Substantia nigra (tissue), 51 donors: ENCODE measurements at places on chromosomes 1 and 21.

- DNase-seq, result no peak
Observed at GRCh38 chr1:226572325-226572726, 23.8 kb downstream of the STUM start.

DNA sequence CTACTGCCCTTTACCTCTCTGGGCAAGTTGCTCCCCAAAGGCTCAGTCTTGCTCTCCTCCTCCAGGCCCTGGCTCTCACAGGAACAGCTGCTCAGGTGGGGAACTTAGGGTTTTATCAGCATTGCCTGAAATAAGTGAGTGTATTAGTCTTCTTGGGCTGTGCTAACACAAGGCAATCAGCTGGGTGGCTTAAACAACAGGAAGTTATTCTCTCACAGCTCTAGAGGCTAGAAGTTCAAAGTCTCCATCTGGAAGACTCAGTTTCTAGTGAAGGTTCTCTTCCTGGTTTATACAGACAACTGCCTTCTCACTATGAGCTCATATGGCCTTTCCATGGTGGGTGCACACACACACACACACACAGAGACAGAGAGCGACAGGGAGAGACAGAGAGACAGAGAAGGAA is 2.8 kb upstream of the CD1C start:
- DNase-seq, result no peak

DNA sequence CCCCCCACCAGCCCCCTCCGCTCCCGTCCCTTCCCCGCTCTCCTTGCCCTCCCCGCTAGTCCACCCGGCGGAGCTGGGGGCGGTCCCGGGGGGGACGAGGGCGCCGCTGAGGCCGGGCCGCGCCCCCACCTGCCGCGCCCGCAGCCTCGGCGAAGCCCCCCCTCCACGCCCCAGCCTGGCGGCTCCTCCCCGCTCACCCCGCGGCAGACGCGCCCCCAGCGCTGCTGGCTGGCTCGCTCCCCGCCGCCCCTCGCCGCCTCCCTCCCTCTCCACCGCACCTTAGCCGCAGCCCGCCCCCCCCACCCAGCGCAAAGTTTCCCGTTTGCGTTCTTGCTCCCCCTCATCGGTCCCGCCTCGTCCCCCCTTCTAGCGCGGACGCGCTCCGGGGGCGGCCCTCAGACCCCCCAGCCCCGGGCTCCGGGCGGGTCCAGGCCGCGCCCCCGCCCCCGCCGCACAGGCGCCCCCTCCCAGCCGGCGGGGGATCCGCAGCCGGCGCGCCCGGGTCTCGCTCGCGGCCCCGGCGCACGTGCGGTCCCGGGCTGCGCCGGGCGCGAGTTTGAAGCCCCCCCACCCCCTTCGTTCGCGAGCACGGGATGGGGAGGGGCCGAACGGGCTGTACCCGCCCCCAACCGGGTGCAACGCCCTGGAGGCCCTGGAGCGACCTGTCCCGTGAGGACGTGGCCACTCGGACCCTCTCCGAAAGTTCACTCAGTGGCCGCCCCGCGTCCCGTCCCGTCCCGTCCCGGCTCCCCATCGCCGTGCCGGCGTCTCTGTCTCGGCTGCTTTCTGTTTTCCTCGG is 623 bp downstream of the PTPRF start:
- DNase-seq, result no peak

DNA sequence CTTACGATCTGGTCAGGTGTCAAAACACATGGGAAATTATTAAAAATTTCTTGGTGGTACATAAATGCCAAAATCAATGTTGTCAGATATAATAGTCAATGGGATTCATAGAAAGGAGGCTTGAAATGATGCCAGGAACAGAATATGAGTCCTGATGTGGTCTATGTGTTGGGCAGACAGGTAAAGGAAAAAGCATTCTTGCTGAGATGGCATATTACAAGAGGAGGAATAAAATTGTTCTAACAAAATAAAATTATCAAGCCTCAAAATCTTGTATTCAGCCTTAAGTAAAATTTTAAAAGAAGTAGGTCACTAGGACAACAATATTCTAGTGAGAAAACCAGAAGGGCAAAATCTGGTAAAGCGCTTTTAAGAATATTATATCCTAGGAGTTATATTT is 30.9 kb upstream of the EDEM3 start:
- DNase-seq, result no peak

- no peak for DNase-seq
Observed at GRCh38 chr1:86370601-86371022, 25.5 kb downstream of the ODF2L start.

GRCh38 chr21:23021481-23021880 is 2023.3 kb downstream of the NCAM2 start:
- DNase-seq, result no peak

DNA sequence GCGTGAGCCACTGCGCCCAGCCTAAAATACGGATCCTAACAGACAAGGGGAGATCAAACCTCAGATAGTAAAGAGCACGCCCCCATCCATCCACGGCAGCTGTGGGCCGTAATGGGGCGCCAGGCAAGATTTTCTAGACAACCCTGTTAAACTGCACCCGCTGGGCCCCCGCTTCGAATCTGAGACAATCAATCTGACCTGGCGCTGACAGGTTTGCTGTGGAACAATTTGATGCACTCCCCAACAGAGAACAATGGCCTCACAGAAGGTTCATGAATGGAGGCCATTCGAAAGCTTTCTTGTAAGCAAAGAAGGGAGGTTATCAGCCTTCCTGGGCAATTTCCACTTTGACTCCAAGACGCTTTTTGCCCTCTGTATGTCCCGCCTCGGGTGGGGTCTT is 30.5 kb downstream of the CLSTN1 start:
- no peak for DNase-seq

GRCh38 chr21:38853421-38853919 is 47.7 kb downstream of the ETS2 start:
- DNase-seq, result no peak

DNA sequence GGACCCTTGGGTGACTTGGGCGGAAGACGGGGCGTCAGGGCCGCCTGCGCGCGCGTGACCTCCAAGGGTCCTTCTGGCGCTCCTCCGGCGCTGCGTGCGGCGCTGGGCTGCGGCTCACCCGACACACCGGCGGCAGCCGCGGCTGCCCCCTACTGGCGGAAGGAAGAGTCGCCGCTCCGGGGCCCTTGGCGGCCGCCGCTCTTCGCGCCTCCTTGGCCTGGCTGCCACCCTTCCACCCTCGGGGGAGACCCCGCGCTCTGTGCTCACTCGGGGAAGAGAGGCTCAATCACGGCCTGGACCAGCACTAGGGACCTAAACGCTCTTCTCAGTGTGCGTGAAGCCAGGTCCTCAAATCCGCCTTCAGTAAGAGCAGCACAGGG is 89.7 kb downstream of the DMRTA2 start:
- DNase-seq, result no peak

GRCh38 chr1:183912265-183912886 is 107.5 kb downstream of the RGL1 start:
- DNase-seq, result no peak

- DNase-seq, result no peak
Observed at GRCh38 chr1:248840946-248841345, 2.9 kb downstream of the ZNF672 start.

GRCh38 chr1:239939602-239940001 is 152.1 kb upstream of the FMN2 start:
- DNase-seq, result no peak

DNA sequence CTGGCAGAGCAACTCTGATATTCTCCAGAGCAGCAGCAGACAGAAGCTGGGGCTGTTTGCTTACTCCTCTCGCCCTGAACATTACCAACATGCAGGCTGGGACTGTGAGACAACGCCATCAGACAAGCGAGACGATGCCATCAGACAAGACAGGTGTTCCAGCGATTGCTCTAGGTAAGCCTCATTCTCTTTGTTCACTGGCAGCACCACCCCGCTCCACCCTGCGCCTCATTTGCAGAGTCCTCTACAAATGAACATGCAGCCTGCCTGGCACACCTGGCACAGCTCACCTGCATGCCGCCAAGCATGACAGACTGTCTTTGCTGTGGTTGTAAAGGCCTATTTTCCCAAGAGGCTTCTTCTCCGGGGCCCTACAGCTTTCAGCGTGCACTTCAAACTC is 346.2 kb downstream of the SMYD3 start:
- DNase-seq, result no peak

GRCh38 chr1:17485281-17485680 is 45.8 kb upstream of the RCC2 start:
- no peak for DNase-seq

- DNase-seq, result no peak
Observed at GRCh38 chr1:154760469-154760933, 109.6 kb downstream of the KCNN3 start.

DNA sequence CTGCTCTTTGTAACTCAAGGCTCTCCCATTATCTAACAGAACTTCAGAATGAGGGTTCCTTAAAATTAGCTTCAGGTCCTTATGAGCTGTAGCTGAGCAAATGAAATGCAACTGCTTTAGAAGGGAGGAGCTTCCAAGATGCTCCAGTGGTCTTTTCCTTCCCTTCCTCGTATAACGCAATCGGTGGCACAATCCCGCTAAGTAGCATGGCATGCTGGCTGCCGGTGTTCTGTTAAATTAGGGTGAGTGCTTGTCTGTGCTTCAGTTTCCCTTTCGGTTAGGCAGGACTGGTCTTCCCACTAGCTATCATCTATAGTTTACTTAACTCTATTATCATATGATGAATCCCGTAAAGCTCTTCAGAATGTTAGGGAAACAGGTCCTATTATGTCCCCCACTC is 917 bp downstream of the KIAA0040 start:
- DNase-seq, result no peak

- DNase-seq, result no peak
Observed at GRCh38 chr21:44988607-44989536, 49.0 kb downstream of the SLX9 start.

GRCh38 chr1:75394386-75395139 is 216.4 kb downstream of the SLC44A5 start:
- DNase-seq, result no peak

DNA sequence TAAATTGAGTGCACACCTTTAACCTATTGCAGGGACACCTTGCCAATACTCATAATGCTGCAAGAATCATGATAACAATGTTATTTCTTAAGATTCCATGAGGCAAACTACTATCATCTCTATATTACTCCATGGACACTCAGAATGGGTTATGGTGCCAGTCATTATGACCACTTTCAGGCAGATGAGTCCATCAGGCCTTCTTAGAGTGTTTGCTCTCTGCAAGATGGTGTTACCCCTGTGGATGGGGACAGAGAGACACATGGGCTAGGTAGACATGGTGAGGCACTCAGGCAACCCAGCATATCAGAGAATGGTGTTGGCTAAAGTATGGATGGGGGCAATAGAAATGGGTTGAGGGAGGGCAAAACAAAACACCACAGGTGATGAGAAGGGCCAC is 59.7 kb downstream of the XCL2 start:
- DNase-seq, result no peak

DNA sequence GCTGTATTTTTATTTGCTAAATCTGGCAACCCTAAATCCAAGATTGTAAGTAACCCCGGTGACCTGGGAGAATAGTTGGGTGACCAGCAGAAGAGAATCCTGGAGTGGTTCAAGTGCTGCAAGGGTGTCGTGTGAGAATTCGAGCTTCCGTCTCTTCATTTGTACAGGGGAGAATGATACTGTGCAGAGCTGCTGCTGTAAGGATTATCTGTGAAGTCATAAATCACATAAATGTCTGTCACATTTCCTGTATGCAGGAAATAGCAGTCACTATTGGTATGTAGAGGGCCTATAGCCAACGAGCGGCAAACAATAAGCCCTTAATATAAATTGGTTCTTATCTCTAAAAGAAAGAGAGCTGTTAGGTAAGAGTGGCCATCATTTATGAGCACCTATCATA is 90.7 kb downstream of the ATP1A1 start:
- no peak for DNase-seq

GRCh38 chr1:204259196-204259595 is 45.4 kb upstream of the GOLT1A start:
- DNase-seq, result no peak

DNA sequence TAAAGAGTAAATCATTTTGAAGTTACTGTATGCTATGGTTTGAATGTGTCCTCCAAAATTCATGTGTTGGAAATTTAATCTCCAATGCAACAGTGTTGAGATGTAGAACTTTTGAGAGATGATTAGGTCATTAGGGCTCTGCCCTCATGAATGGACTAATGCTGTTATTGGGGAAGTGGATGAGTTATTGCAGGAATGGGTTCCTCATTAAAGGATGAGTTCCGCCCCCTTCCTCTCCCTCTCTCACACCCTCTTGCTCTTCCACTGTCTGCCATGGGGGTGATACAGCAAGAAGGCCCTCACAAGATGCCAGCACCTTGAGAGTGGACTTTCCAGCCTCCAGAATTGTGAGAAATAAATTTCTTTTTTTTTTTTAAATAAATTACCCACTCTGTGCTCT is 97.6 kb downstream of the ATP1A1 start:
- no peak for DNase-seq

GRCh38 chr1:58648842-58649241 is 51.0 kb downstream of the MYSM1 start:
- DNase-seq, result no peak

DNA sequence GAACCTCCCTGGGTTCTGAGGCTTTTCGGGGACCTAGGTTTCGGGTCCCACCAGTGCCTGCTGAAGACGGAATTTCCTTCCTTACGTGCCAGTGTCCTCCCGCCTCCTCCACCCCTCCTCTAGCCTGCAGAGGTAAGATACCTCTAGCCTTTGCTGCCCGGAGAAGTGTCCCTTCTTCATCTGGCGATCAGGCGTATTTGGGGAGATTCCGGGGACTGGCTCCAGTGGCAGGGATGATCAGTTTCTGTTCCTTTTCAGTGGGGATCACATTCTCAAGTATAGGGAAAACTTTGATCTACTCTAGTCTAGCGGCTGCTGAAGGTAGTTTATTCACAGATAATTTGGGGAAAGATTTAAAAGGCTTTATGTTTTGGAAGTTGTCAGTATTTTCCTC is 674 bp downstream of the CEP350 start:
- no peak for DNase-seq

DNA sequence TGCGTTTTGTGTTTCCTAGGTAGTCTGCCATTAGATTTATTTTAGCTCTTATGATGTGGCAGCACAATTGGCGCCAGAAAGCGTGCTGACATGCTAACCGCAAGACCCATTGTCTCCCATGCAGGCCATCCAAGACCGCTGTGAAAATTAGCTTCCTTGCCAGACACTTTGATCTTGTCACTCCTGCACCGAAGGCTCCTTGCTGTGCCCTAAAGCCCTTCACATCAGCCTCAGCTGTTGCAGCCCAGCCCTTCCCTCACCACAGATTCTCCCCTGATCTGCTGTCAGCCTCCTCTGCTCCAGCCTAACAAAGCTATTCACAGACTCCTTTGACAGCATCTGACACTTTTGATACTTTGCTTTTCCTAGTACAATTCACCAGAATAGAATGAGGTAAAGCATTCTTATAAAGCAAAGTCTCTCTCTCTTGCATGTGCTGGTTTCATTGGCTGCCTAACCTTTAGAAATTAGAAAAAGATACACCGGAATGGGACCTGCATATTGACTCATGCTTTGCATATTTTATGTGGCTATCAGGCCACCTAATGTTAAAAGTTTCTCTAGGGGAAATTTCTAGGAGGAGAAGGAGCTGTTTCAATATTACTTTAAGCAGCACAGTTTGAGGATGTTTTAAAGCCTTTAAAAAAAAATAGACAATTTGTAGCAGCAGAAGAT is 280.3 kb upstream of the FMN2 start:
- DNase-seq, result no peak

DNA sequence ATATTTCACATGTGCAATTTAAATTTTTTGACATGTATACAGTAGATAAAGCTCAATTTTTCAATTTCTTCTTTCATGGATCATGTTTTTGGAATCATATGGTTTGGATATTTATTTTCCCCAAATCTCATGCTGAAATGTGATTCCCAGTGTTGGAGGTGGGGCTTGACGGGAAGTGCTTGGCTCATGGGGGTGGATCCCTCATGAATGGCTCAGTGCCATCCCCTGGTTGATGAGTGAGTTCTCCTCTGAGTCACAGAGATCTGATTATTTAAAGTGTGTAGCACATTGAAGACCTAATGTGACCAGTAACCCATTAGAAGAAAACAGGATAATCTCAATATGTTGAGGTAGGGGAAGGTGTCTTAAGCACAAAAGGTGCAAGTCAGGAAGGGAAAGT is 9.1 kb upstream of the IFI16 start:
- peak; percentile 15 for DNase-seq
